ENCODE measurements at places on chromosomes 2 and 18.

DNA sequence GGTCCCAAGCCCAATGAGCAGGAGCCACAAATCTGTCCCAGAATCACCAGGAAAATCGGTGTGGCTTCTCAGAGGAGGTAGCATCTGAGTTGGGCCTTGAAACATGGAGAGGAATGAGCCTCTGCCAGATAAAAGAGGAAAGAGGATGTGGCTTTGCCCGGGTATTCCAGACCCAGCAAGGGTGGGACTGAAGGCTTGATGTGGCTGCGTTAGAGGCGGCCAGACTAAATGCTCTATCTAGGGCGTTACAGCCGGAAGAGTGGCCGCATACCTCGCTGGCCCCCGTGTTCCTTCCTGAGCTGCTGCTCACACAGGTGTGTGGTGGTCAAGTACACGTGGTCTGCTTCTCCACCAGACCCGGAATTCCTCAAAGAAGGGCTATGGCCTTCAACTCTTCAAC, 33.9 kb upstream of the POMC start:
- no peak for DNase-seq

GRCh38 chr18:37464257-37464656, 101.3 kb downstream of the CELF4 start:
- no peak for DNase-seq

DNA sequence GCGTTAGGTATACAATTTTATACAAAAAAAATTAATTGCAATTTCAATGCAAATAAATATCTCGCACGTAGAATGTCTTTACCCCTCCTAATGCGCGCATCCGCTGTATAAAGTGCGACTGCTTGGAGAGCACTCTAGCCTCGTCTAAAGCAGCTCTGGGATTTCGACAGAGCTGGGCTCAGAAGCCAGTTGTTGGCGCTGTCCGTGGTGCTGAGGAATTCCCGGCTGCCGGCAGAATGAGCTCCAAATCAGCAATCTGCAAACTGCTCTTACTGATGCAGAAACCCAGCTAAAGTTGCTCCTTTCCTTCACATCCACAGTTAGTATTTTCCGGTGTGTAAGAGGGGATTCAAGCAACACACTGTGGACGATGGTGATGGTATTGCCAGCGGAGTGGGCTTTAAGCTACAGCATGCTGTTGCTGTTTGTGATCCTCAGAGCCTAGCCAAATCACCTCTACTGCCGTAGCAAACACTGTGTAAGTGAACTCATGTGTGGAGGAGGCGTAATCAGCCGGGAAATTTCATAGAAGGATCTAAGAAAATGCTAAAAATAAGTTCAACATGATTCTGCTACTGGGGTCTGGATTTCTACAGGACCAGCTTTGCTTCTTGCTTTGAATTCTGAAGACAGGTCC, at the start of gene VWC2L:
TSS of gene VWC2L (plus strand) at position 137 of the 637 bp plus-strand sequence. CDS start 3,140 bp downstream, outside the sequence.
- DNase-seq, result no peak

- no peak for DNase-seq
These were observed 71.0 kb upstream of the SP3 start for GRCh38 chr2:174035981-174036742.

DNA sequence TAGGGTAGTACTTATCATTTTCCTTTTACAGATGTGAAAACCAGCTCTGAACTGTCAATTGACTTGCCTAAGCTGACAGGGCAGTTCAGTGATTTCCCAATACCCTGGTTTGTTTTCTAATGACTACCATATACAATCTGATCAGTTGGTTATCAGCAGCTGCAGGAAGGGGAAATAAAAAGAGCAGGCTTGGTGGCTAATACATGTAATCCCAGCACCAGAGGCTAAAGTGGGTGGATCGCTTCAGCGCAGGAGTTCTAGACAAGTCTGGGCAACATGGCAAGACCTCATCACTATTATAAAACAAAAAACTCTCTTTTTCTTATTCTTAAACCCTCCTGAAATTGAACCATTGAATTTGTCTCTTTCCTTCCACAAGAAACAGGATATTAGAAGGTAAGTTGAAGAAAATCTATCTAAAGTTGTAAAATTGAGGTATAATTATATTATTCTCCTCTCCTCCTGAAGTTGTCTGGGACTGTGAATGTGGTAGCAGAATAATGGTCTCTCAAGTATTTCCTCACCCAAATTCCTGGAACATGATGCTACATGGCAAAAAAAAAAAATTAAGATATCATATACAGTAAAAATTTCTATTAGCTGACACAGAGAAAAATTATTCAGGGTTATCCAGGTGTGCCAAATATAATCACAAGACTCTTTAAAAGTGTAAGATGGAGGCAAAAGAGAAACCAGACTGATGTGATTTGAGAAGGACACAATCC, 1441.6 kb downstream of the SUCLG1 start:
- no peak for DNase-seq

DNA sequence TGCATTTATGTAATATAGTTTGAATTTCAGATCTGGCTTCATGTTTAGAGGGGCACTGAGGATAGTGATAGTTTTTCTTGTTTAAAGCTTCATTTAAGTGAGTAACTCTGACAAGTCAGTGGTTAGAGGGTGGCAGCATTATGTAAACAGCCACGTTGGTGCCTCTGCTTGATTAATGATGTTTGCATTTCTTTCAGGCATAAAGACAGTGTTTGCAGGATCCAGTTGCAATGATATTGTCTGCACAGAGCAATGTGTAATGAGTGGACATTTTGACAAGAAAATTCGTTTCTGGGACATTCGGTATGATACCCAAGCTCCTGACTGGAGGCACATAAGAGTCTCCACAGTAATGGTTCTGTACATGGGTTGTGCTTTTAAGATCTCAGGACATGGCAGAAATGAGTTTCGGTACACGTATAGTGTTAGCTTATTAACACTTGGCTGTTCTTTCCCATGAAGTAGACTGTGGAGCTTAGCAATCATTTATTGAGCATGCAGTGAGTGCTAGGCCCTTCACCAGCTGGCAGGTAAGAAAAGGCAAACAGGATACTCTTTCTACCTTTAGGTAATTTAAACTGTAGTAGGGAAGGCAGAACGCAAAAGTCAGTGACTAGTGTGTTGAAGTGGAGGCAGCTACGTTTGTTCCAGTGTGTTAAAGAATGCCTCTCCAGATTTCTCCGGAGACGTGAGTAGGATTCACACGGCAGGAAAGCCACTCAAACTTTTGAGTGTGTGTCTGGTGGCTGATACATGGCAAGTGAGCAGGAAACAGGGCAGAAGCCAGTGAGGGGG, 17.4 kb upstream of the SAG start:
- DNase-seq, result no peak

DNA sequence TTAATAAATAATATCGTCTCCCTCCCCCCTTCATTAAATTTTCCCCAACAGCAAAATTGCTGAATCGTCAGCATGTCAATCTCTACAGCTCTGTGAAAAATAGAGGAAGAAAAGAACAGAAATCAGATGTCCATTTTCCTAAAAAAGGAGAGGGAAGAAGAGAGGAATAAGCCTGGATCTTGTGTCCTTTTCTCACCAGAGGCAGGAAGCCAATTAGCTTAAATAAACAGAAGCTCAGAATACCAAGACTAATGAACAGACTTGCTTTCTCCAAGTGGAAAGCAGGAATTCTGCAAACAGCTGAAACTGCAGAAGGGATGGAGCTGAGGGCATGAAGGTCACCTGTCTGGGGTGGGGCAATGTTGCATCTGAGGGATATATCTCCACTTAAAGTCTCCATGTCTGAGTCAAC, 265.7 kb downstream of the CCDC85A start:
- no peak for DNase-seq

DNA sequence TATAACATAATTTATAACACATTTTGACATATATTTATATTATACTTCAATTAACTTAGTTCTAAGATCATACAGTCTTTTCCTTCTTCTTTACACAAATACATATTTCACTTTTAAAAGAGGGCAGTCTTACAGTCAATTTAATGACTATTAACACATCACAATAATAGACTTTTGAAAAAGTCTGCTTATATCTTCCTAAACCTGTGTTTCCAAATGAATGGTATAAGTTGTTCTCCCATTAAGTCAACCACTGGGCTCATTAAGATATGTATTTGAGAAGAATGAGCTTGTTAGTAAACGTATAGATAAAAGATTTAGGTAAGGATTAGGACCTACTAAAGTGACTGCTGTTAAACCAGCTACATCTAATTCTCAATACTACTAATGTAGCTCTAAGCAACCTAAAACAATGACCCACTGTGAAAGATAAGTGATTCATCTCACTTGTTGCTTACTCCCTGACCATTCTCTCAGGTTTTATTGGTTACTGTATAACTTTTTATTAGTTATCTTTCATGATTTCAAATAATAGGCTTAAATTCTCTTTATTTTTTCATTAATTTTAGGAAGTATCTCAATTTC, 27.0 kb downstream of the SLC40A1 start:
- no peak for DNase-seq

DNA sequence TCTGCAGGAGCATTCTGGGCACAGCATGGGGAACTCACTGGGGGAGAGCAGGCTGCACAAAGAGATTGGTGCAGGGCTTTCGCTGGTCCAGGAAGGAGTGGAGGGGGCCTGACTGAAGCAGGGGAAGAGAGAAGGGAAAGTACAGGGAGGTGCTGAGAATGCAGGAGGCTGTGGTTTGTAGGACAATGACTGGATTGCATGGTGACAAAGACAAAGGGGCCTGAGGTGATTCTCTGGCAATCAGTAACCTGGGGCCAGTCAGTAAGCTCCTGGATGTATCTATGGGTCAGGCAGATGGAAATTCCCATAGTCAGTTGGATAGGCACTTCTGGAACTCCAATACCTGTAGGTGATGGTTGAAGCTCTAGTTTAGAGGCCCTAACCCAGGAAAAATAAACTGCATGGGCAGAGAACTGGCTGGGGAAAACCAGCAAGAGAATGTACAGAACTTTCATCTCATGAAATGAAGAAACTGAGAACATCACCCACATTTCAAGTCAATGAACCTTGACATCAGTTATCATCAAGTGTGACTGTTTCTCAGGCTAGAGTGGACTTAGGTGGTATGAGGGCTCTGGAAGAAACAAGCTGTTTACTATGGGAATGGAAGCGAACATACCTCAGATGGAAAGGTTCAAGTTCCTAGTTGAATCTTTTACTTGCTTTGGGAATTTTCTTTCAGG, 193.2 kb downstream of the TPGS2 start:
- no peak for DNase-seq

DNA sequence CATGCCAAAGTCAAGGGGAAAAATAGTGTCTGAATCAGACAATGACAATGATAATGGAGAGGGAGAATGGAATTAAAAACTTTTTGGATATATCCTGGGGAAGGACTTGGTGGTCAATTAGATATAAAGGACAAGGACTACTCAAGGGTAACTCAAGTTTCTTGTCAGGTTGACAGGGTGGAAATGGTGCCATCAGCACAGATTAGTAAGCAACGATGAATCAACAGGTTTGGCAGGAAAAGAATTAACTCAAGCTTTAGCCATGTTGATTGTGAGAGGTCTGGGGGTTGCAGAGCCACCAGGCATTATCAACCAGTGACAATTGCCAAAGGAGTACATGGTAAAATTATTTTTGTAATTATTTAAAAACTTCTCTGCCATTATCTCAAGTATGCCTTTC, 35.8 kb upstream of the SPATS2L start:
- no peak for DNase-seq

GRCh38 chr18:44325903-44326635, 354.6 kb upstream of the SETBP1 start:
- no peak for DNase-seq

DNA sequence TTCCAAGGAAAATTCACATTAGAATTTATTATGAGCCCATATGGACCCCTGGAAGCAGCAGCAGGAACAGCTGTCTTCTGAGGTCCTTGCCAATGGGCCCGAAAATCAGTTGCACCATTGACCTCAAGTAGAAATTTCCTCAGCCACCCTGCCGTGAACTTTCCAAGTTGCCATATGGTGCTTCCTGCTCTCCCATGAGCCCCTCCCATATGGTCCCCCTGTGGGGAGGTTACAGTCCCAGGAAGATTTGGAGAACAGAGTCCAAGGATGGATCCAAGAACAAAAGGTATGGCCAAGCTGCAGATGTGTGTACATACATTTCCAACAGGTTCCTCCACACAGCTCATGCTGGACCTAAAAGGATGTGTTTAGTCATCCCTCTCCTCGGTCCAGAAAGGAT, 34.6 kb downstream of the DIPK1C start:
- no peak for DNase-seq

DNA sequence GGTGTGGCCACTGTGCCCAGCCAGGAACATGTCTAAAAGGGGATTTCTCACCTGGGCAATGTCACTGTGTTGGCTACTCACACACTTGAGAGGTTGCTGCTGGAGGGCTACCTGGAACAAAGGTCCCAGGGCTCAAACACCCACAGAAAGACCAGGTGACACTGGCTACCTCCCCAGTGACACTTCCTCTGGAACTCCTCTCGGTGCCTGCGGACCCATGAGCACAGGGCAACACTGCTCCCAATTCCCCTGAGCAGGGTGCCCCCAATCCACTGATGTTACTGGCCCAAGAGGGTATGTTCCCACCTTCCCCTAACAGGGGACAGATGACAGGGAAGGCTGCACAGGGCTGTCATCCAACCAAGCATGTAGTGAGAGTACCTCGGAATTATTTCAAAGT, 5.8 kb downstream of the NPPC start:
- peak; percentile 24 for DNase-seq

DNA sequence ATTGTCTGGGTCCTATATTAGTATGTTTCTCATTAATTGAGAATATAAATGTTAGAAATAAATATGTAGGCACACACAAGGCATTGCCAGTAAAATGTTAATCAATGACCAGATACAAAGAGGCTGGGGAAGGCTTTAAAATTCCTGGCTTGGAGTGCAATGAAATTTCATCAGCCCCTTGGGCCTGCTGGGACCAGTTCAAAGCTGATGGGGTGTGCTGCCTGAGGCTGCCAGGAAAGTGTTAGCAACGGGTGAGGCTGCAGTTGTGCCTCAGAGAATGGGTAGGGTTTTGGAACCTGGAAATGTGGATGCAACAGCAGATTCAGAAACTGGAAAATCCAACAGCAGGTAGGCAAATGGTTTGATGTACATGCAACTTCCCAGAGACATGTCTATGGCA, 68.9 kb downstream of the DIPK1C start:
- no peak for DNase-seq

GRCh38 chr2:236873636-236874035, 212.1 kb upstream of the COPS8 start:
- DNase-seq, result no peak

- no peak for DNase-seq
These were observed 132.7 kb upstream of the EPC2 start for GRCh38 chr2:148511883-148512282.

- no peak for DNase-seq
These were observed 21.9 kb downstream of the CAB39 start for GRCh38 chr2:230734247-230735175.

DNA sequence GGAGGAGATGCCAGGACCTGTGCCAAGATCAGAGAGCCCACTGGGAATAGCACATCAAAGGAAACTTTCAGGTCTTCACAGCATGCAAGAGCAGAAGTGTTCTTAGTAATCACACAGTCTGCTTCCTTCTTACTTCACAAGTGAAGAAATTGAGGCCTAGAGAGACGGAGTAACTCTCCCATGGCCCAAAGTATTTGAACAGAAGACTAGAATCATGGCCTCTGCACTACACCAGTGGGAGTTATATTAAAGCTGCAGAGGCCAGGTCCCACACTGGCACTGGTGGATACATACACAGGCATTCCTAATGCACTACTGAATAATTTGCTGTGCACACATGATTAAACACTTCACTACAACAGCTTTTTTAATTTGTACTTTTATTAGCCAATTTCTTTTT, 107.6 kb upstream of the RMP24 start:
- DNase-seq, result no peak

- no peak for DNase-seq
These were observed 16.2 kb downstream of the TOGARAM2 start for GRCh38 chr2:28997237-28997846.

All from cardiac septum (tissue), 1 donor.